ENCODE measurements at places on chromosomes 7 and 10.

GRCh38 chr10:119319920-119320258 is 112.5 kb downstream of the GRK5 start:
- no peak for DNase-seq

GRCh38 chr10:95655571-95656290 is 780 bp downstream of the ALDH18A1 start:
- peak; percentile 22 for DNase-seq

DNA sequence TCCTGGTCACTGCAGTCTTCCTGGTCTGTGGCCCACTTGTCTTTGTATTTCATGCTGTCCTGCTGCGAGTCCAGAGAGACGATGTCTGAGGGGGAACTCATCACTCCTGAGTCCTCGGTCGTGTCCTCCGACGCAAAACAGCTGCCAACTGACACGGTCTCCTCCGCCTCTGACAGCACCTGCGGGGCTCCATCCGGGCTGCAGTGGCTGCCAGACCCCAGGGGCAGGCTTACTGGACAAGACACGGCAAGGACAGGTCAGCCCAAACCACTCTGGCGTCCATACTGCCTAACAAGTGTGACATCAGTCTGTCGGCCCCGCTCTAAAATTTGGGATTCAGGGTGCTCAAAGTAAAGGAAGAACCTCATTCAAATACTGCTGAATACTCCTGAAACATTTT is 260.8 kb upstream of the GRB10 start:
- no peak for DNase-seq

DNA sequence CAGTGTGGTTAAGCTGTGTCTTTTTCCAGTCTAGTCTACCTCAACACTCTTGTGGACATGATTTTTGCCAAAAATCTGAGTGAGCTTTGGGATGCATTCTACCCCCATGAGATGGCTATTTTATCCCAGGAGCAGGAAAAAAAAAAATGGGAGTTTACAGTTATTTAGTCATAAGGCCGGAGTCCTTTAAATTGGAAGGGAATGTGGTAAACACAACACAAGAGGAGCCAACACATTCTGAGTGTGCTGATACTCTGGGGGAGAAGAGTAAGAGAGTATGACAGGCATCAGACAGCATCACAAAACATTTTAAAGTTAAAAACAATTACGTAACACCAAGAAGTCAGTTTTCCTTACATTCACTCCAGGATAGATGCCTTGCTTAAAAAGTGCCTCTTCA is 46.1 kb downstream of the C1GALT1 start:
- no peak for DNase-seq

DNA sequence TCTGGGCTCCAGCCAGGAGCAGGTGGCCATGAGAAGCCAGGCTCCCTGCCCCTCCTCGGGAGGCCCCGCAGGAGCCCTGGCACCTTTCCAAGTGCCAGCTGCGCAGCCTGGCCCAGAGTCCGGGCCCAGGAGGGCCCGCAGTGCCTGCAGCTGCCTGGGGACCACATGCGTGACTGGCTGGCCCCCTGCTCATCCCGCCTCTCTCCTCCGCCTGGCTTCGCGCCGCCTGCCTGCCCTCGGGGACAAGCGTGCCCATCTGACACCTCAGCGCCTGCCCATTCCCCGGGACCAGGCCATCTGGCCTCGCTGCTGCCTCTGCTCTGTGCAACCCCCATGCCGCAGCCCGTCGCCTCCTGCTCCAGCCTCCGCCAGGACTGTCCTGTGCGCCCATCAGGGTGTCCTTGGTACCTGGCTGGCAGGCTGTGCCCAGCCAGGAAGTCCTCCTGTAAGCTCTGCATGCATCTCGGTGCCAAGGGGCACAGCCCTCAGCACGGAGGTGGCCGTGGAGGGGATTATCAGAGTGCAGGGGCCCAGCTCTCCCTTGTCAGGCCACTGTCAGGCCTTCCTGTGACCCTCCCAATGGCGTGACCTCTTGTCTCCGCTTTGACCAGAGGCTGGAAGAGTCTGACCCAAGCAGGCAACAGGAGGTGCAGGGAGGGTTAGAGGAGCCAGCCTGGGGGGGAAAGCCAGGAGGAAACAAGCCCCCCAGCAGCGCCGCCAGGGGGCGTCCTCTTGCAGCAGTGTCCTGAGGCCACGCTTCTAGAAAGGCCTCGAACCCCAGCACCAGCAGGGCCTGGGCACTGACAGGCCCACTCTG is 50.5 kb downstream of the TMEM209 start:
- DNase-seq: no peak

- peak; percentile 67 for DNase-seq
These were observed 84.0 kb downstream of the NRBF2 start for GRCh38 chr10:63217120-63217605.

DNA sequence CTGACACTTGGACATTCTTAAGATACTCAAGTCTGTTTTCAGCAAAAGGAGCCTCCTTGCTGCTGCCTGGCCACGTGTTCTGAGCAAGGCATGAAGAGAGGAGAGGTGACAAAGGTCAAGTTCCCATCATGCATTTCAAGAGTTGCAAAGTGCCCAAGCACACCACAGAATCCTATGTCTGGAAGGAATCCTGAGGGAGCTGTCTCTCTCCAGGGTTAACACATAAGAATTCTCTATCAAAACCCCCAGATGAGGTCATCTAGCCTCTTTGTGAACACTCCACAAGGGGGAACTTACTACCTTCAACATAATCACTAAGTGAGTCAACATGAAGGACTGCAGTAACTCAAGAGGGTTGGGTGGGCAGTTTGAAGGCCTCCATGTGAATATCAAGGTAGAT is 155.5 kb downstream of the RNF216 start:
- no peak for DNase-seq

GRCh38 chr7:142298009-142298408 is 40.2 kb upstream of the PRSS58 start:
- DNase-seq: peak; percentile 12

DNA sequence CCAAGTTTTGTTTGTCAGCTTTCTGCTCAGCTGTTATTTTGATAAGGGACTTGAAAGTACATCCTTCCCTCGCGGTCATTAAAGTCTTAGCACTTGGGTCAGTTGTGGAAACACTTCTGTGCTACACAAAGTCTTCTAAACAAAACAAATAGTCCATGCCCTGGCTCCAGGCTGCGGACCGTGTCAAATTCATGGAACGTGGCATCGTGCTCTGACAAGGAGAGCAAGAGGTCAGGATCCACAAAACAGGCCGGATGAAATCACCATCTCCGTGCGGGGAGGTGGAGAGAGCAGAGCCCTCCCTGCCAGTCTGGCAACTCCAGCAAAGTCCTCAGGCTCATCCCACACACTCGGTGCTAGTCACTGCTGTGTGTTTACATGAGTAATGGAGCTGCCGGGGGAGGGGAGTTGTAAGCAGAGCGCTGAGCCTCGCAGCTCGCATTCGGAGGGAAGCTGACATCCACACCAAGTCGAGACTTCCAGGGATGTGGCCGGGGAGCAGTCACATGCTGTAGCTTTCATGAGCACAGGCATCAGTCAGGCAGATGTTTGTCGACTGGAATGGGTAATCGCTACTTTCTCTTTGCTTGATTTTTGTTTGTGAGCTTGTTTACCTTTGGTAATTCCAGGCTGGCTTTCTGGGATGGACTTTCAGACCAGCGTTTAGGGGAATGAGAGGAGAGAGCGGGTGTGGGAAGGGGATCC is 147.6 kb downstream of the ARID5B start:
- DNase-seq: peak; percentile 65

- DNase-seq: no peak
These were observed 22.0 kb downstream of the GHRHR start for GRCh38 chr7:30985756-30986155.

DNA sequence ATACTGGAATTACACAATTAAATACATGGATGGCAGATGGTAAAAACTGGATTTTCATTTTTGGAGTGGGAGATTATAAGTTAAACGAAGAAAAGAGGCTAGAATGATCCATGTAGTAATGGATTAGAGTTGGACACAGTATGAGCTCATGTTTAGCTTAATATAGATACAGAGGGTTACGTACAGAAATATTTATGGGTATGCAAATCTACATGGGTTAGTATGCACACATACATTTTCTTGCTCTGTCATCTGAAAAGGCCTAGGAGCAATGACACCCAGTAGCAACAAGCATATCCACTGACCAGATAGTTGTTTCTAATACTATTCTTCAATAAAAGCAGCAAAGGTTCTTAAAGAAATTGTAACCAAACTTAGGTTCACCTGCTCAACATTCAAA is 366.4 kb downstream of the SEMA3D start:
- DNase-seq: no peak

DNA sequence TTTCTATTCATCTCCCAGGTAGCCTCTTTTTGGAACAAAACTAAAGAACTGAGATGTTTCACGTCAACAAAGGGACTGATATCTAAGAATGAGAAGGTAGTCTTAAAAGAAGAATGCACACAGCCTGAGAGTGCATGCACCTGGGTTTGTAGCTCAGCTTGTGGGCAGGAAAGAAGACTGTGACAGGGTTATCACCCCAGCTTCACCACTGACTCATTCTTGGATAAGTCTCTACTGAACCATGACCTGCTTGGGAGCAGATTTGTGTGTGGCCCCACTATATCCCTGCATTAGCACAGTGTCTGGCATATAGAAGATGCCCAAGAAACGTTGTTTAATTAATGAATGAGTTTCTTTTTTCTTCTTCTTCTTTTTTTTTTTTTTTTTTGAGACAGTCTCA is 187.5 kb downstream of the GPAM start:
- no peak for DNase-seq

DNA sequence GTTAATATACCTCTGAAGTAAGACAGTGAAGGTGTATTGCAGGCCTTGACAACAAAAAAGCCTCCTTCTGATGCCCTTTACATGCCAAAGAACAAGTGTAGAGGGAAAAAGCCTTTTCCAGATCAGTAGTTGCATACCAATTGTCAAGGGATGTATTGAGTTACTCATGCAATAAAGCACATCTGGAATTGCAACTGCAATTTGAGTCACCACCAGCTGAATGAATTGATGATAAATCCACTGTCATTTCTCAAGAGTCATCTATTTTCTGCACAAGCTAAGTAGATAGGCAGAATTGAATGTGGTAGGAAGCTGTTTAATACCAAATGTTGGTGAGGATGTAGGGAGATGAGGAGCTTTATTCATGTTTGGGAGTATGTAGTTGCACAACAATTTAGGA is 325.9 kb upstream of the SMIM30 start:
- no peak for DNase-seq

DNA sequence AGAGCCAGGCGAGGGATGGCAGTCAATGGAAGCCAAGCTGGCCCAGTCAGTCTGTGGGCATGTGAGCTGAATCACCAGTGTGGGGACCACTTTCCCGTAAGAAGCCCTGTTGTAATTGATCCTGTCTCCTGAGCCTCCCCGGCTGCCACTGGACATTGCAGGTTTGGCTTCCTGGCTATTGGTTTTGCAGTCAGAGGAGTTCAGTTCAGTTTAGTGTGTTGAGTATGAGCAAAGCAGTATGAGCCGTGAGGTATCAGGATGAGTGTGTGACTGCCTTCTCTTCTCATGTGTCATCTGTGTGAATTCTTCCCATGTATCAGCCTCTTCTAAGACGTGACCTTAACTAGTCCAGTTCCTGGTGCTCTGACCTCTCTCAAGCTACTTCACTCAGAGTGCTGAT is 227.4 kb downstream of the PRKG1 start:
- no peak for DNase-seq

GRCh38 chr7:27254625-27255024 is 12.0 kb downstream of the EVX1 start:
- DNase-seq: no peak

GRCh38 chr10:73494213-73494612 is 1.6 kb downstream of the PPP3CB start:
- no peak for DNase-seq

- no peak for DNase-seq
These were observed 345.2 kb upstream of the C7orf33 start for GRCh38 chr7:148245381-148245780.

GRCh38 chr7:158977981-158978380 is 121.6 kb downstream of the DYNC2I1 start:
- no peak for DNase-seq

DNA sequence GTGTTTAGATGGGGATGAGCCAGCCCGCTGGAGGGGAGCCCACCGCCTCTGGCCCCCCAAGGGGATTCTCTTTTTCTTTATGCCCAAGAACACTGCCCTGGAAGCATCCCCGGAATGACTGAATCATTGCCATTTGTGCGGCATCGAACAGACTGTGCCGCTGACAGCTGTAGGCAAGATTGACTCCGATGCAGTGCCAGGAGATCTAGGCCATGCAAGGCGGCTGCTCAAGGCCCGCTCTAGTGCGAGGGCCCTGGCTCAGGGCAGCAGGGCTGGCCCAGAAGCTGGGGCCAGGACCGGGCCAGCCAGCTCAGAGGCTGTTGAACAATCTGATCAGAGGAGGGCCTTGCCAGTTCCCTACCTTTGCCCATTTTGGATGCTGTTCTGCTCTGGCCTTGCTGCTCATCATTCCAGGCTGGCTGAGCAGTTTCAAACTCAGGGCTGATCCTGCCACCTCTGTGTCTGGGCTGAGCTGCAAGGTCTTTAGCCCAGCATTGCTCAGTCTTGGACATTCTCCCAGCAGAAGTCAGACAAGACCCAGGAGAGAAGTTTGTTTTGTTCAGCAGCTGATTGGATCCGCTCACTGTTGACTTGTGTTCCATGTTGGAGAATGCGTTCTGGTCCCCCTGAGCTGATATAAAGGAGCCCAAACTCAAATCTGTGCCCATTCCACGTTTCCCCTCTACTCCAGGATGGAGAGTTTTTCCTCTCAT is 485.3 kb upstream of the GALNT17 start:
- DNase-seq: no peak

DNA sequence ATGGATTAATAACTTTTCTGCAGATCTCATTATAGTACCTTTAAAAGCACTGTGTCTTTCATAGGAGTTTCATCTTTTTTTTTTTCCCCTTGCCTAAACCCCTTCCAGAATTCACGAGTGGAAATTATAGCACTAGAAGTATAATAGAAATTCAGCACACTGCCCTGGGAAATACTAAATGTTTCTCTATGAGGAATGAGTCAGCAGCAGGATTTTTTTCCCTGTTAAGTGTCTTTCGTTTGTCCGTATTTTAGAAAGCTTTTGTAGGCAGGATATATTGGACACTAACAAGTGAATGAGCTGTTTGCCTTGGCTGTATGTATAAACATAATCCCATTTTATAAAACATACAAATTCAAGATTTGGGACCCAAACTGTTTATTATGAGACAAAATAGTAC is 105.8 kb downstream of the EXOC4 start:
- DNase-seq: no peak

DNA sequence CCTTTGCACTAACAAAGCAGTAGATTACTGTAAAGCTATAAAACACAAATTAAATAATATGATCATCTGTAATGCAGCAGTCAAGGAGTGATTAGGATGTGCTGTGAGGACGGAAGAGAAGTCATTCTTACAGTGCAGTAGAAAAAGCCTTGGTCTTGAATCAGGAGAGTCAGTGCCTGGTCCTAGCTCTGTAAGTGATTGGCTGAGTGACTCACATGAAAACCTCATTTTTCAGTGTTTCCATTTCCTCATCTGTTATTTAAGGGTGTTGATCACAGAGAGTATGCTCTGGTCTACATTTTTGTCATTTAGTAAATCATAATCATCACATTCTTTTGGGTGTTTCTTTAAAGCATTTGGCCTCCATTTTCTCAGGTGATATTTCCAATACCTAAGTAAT is 717.8 kb downstream of the LRMDA start:
- no peak for DNase-seq

- no peak for DNase-seq
These were observed 52.6 kb downstream of the LARP4B start for GRCh38 chr10:878895-879294.

GRCh38 chr7:158759245-158759614 is 54.6 kb upstream of the NCAPG2 start:
- no peak for DNase-seq

GRCh38 chr10:100531761-100532160 is 2.1 kb upstream of the NDUFB8 start:
- no peak for DNase-seq

GRCh38 chr10:122419016-122419415 is 35.4 kb upstream of the ARMS2 start:
- DNase-seq: no peak

GRCh38 chr10:15712883-15713282 is 6.8 kb downstream of the ITGA8 start:
- no peak for DNase-seq
